ENCODE measurements at places on chromosomes 5 and 9. TPM values are rescaled to one million over a fixed set of nuclear protein-coding genes. Genes with fewer than 3 reads are reported as not detected.
A peak's percentile ranks its signal among the peaks of the same experiment; 100 is the strongest.

CRHBP gene
- not detected for total RNA-seq

EGR1 gene
- 12.2 TPM for total RNA-seq

PTGES gene
- not detected for total RNA-seq

SPATA31D4 gene
- not detected for total RNA-seq

NTNG2 gene
- 2.0 TPM for total RNA-seq

PROB1 gene
- total RNA-seq, result 6.7 TPM

SOX30 gene
- 0.11 TPM for total RNA-seq

SPINK5 gene
- not detected for total RNA-seq

MSX2 gene
- not detected for total RNA-seq

UBLCP1 gene
- total RNA-seq, result 44.4 TPM

FRMD3 gene
- total RNA-seq, result 0.68 TPM

PHF24 gene
- 0.04 TPM for total RNA-seq

NPR2 gene
- 5.2 TPM for total RNA-seq

EGFLAM gene
- not detected for total RNA-seq

DNA sequence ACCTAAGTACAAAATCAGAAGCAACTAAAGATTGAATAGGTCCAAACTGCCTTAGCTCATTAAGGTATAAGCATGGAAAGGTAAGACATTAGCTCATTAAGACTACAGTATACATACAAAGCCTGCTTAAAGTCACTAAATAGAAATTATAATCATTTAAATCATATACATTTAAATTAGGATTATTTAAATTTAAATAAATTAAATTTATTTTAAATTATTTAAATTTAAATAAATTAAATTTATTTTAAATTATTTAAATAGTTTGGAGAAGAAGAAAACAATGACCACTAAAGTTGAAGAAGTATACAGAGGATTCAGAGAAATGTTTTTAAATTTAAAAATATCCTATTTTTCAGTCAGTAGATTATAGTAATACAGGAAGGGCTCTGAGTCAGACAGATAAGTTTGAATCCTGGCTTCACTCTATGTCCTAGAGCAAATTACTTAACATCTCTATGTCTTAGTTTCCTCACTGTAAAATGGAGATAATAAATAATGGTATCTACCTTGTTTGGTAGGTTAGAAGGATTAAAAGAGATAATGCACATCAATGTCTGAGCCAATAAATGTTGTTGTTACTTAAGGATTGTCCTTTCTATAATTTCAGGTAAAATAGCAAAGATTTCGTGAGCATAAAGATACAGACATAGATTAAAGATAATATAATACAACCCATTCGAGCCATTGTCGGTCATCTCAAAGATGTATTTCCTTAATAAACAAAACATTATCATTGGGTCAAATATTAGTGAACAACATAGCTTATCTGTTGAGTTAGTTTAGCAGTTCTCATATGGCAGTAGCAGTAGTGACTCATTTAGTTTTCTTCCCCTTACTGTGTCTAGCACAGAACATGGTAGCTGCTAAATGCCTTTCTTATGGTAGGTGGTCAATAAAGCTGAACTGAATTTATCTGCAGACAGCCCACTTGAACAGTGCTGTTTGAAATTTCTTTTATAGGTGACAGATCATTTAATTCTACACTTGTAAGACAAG, 100.6 kb downstream of the KIAA0825 start:
- H3K36me3 ChIP-seq, result no peaks in the 10 kb centered on the region
- H3K4me1 ChIP-seq, result no peaks in the 10 kb centered on the region
- DNase-seq, result no peak
- H3K4me3 ChIP-seq, result no peak overlapping the region

GRCh38 chr5:137488516-137488915, 10.6 kb downstream of the SPOCK1 start:
- H3K27me3 ChIP-seq, result no peaks in the 10 kb centered on the region
- no peaks in the 10 kb centered on the region for H3K4me1 ChIP-seq
- no peak overlapping the region for H3K4me3 ChIP-seq
- no peak overlapping the region for H3K27ac ChIP-seq

- no peaks in the 10 kb centered on the region for H3K27me3 ChIP-seq
- H3K27ac ChIP-seq, result no peak overlapping the region
- DNase-seq, result no peak
- no peak overlapping the region for H3K4me3 ChIP-seq
Observed at GRCh38 chr9:36892279-36892678, 141.8 kb downstream of the PAX5 start.

- H3K27me3 ChIP-seq, result no peaks in the 10 kb centered on the region
- no peaks in the 10 kb centered on the region for H3K4me1 ChIP-seq
- no peak overlapping the region for H3K4me3 ChIP-seq
- H3K36me3 ChIP-seq, result no peaks in the 10 kb centered on the region
- no peak for DNase-seq
Observed at GRCh38 chr5:117733051-117733450, 1158.4 kb upstream of the SEMA6A start.

DNA sequence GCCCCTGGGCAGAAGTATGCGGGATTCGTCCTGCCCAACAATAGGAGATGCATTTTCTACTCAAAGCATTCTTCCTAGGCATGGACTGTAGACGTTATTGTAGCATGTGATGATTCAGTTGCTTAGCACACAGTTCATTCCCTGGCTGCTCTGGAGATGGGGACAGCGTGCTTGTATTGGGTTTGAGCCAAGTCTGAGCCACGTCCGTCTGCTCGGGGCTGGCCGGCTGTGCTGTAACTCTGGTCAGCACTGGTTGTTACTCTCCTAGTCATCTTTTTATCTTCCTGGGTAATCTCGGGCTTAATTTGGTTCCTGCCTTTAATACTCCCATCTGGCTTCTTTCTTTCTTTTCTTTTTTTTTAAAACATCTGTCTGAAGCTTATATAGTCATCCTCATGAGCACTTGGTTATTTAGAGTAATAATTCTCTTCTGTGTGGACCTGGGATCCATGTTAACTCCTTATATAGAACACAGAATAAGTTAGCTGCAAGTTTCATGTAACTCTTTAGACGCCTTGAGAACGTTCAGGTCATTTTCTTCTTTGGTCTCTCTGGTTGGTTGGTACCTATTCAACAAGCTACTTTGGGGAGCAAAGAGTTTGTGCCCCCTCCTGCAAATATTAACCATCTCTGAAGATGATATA, 118.8 kb upstream of the RPS23 start:
- no peaks in the 10 kb centered on the region for H3K36me3 ChIP-seq
- no peak overlapping the region for H3K27ac ChIP-seq
- H3K4me1 ChIP-seq, result no peaks in the 10 kb centered on the region
- H3K4me3 ChIP-seq, result no peak overlapping the region

DNA sequence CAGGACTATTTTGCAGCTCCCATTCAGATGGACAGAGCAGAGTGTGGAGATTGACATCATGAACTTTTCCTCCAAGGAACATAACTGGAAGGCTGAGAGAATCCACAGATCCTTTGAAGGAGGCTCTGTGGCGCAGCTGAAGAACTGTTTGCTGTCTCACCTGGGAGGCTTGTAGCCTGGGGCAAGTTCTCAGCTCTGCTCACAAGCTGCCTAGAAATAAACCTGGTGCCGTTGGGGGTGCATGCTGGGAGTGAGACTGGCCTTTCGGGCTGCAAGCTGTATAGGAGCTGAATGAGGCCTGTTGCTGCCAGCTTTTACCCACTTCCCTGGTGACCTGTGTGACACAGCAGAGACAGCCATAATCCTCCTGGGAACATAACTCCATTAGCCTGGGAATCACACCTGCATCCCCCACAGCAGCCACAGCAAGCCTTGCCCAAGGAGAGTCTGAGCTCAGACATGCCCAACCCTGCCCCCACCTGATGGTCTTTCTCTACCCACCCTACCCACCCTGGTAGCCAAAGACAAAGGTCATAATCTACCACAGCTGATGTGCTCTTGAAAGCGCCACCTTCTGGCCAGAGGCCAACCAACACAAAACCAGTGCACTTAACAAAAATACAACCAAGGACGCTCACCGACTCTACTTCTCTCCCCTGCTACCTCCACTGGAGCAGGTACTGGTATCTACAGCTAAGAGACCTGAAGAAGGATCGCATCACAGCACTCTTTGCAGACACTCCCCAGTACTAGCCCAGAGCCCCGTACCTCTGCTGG, 205.1 kb upstream of the MRPS30 start:
- no peaks in the 10 kb centered on the region for H3K36me3 ChIP-seq
- no peaks in the 10 kb centered on the region for H3K4me1 ChIP-seq
- no peak overlapping the region for H3K27ac ChIP-seq
- H3K4me3 ChIP-seq, result no peak overlapping the region
- no peak for DNase-seq
- no peaks in the 10 kb centered on the region for H3K27me3 ChIP-seq

GRCh38 chr5:142613271-142613671, 72.6 kb downstream of the FGF1 start:
- no peak overlapping the region for H3K27ac ChIP-seq
- no peaks in the 10 kb centered on the region for H3K27me3 ChIP-seq
- DNase-seq, result no peak
- no peaks in the 10 kb centered on the region for H3K36me3 ChIP-seq
- no peaks in the 10 kb centered on the region for H3K4me1 ChIP-seq

GRCh38 chr9:123302348-123303214, 34.2 kb upstream of the STRBP start:
- H3K4me1 ChIP-seq, result peaks cover 46% of the 10 kb centered on the region
- no peaks in the 10 kb centered on the region for H3K36me3 ChIP-seq
- H3K4me3 ChIP-seq, result peak overlapping the region; percentile 18
- DNase-seq, result no peak
- H3K27me3 ChIP-seq, result no peaks in the 10 kb centered on the region

GRCh38 chr9:83108208-83108607, 45.3 kb upstream of the RASEF start:
- DNase-seq, result no peak
- H3K36me3 ChIP-seq, result no peaks in the 10 kb centered on the region
- H3K27me3 ChIP-seq, result no peaks in the 10 kb centered on the region
- no peak overlapping the region for H3K27ac ChIP-seq
- H3K4me3 ChIP-seq, result no peak overlapping the region
- no peaks in the 10 kb centered on the region for H3K4me1 ChIP-seq

- H3K36me3 ChIP-seq, result peaks cover 19% of the 10 kb centered on the region
- DNase-seq, result peak; percentile 86
- H3K27ac ChIP-seq, result peak within 1 kb of the TSS; percentile 87
- H3K27me3 ChIP-seq, result no peaks in the 10 kb centered on the region
- H3K4me1 ChIP-seq, result peaks cover 33% of the 10 kb centered on the region
Observed at GRCh38 chr9:127937388-127938297, at the start of gene DPM2. TSS of gene DPM2 (minus strand) at chr9:127937854. CDS start at chr9:127937820, 34 bp downstream.

- H3K36me3 ChIP-seq, result no peaks in the 10 kb centered on the region
- no peak overlapping the region for H3K27ac ChIP-seq
- H3K4me1 ChIP-seq, result no peaks in the 10 kb centered on the region
- no peak overlapping the region for H3K4me3 ChIP-seq
- no peak for DNase-seq
Observed at GRCh38 chr5:155482428-155482827, 468.9 kb downstream of the KIF4B start.

GRCh38 chr9:37798677-37799076, 1.9 kb upstream of the DCAF10 start:
- H3K27ac ChIP-seq, result no peak overlapping the region
- DNase-seq, result no peak
- no peaks in the 10 kb centered on the region for H3K27me3 ChIP-seq

- DNase-seq, result no peak
- H3K27me3 ChIP-seq, result no peaks in the 10 kb centered on the region
- no peak overlapping the region for H3K27ac ChIP-seq
- no peak overlapping the region for H3K4me3 ChIP-seq
- H3K36me3 ChIP-seq, result no peaks in the 10 kb centered on the region
Observed at GRCh38 chr9:23702311-23702922, 123.6 kb downstream of the ELAVL2 start.

DNA sequence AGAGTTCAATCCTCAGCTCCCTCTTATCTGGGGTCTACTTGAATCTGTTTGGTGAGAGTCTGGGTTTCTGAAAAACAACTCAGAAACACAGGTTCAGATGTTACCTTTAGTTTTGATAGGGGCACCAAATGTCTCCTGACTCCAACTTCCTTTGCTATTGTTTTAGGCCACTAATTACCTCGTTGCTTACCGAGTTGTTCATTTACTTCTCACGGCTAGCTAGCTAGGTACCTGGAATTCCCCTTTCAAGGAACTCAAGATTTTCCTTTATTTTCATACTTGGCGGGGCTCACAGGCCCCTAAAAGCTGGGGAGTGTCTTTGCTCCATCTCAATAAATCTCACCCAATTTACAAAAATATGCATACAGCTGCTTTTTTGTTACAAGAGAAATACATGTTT, 111.4 kb downstream of the SLC28A3 start:
- H3K27ac ChIP-seq, result no peak overlapping the region
- H3K4me3 ChIP-seq, result no peak overlapping the region
- H3K36me3 ChIP-seq, result no peaks in the 10 kb centered on the region

DNA sequence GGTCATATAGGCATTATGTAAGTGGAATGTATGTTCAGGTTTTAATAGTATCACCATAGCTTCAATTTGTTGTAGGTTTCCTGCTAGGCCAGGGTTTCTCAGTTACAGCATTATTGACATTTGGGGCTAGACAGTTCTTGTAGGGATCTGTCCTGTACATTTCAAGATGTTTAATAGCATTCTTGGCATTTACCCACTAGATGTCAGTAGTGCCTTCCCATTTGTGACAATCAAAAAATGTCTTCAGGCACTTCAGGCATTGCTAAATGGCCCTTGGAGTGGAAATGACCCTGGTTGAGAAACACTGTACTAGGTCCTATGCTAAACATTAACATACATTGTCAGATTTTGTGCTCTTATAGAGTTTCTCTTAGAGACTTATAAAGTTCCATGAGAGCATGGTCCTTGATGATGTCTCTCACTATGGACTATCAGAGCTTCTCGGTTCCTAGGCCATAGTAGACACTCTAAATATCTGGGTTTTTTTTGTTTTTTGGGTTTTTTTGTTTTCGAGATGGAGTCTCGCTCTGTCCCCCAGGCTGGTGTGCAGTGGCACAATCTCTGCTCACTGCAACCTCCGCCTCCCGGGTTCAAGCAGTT, 1.4 kb downstream of the KIF20A start:
- H3K4me3 ChIP-seq, result no peak overlapping the region
- DNase-seq, result no peak
- H3K27ac ChIP-seq, result no peak overlapping the region
- H3K36me3 ChIP-seq, result peaks cover 1% of the 10 kb centered on the region
- H3K27me3 ChIP-seq, result no peaks in the 10 kb centered on the region

- H3K27me3 ChIP-seq, result no peaks in the 10 kb centered on the region
- no peak overlapping the region for H3K4me3 ChIP-seq
- H3K27ac ChIP-seq, result no peak overlapping the region
- no peak for DNase-seq
Observed at GRCh38 chr9:72354704-72355103, 10.3 kb downstream of the ZFAND5 start.

- no peak overlapping the region for H3K4me3 ChIP-seq
- no peaks in the 10 kb centered on the region for H3K4me1 ChIP-seq
- peaks cover 42% of the 10 kb centered on the region for H3K36me3 ChIP-seq
- H3K27me3 ChIP-seq, result no peaks in the 10 kb centered on the region
Observed at GRCh38 chr9:120544441-120544840, 35.5 kb downstream of the CDK5RAP2 start.

Data from CD8-positive, alpha-beta memory T cell (primary cell).